ENCODE measurements at places on chromosomes 12 and 14.

DNA sequence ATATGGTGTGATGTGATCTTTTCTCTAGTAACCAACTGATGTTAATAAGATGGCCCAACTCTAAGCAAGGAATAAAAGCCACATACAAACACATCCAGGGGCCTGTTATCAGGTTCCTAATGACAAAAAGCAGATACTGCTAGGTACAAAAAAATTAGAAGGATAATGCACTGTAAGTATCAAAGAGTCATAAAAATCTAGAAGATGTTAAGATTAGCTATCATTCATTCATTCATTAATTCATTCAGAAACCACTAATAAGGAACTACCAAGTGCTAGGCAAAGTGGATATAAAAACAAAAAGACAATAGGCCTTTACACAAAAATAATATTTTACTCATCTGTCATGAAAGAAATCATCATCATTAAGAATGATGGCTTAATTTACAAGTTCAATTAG is 21.6 kb downstream of the ATF7 start:
- no peak for DNase-seq

DNA sequence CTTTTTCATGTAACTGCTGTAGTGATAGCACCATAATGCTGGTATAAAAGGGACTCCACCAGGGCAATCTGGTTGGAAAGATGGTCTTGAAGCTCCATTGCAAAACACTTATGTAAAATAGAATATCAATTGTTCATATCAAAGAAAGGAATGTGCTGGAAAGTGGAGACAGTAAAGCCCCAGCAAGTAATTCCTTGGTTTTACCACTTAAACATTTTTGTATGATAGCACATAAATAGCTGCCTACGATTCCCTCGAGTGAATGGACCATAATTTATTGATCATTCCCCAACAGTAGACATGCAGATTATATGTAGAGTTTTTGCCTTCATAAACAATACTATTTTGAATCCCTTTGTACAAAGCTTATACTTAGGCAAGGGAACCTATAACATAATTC is 275.4 kb downstream of the PAWR start:
- no peak for DNase-seq

GRCh38 chr14:33742166-33742565 is 208.7 kb downstream of the EGLN3 start:
- no peak for DNase-seq

DNA sequence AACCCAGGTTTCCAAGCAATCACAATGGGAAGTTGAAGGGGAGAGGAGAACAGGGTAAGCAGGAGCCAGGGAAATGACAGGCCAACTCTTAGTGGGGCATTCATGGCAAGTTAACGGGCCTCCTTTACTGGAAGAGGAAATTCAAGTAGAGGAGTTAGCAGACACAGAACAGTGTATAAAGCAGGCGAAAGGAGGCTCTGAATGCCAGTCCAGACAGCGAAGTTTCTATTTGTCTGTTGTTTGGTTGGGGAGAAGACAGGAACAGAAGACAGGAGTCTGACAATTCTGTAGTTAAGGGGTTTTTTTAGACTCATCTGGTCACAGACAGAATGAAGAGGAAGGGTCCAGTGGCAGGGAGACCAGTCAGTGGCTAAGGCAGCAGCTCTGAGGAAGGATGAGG is at the start of gene ACSM4:
ACSM4 (plus strand) TSS at position 301 of the 400 bp plus-strand sequence. CDS start 260 bp downstream, outside the sequence.
- no peak for DNase-seq

- no peak for DNase-seq
Measured at GRCh38 chr12:89824822-89825221, 116.2 kb upstream of the ATP2B1 start.

GRCh38 chr12:102342281-102343006 is 137.9 kb downstream of the IGF1 start:
- no peak for DNase-seq

GRCh38 chr12:32027684-32028365 is 68.6 kb downstream of the RESF1 start:
- no peak for DNase-seq

- peak; percentile 30 for DNase-seq
Measured at GRCh38 chr12:24902511-24903328, 46.2 kb downstream of the BCAT1 start.

- peak; percentile 16 for DNase-seq
Measured at GRCh38 chr14:81571437-81571836, 37.8 kb upstream of the SEL1L start.

- DNase-seq, result no peak
Measured at GRCh38 chr12:128612150-128612850, 211.5 kb downstream of the SLC15A4 start.

- DNase-seq, result no peak
Measured at GRCh38 chr12:69851976-69852375, 26.9 kb downstream of the MYRFL start.

- DNase-seq, result no peak
Measured at GRCh38 chr12:97235102-97235501, 227.5 kb upstream of the RMST start.

DNA sequence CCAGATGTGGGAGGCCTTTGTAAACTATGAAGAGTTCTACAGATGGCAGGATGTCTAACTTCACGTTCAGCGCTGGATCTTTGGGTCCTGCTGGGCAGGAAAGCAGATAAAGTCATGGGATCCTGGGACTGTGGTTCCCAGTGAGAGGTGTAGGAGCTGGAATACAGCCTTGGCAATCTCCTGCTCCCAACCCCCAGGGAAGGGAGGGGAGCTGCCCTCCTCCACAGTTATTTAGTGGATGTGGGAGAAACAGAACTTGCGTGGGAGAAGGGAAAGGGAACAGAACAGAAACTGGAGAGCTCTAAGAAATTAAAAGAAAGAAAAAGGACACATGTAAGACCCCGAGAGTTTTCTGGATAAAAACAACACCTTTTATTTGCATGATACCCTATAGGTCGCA is 37.0 kb downstream of the NUAK1 start:
- no peak for DNase-seq

- no peak for DNase-seq
Measured at GRCh38 chr12:27572486-27573255, 48.7 kb downstream of the PPFIBP1 start.

- no peak for DNase-seq
Measured at GRCh38 chr12:104598342-104599271, 141.9 kb downstream of the CHST11 start.

- DNase-seq, result no peak
Measured at GRCh38 chr12:80909370-80909769, 28.4 kb downstream of the LIN7A start.

- DNase-seq, result peak; percentile 91
Measured at GRCh38 chr14:102020058-102020971, 55.9 kb downstream of the DYNC1H1 start.

DNA sequence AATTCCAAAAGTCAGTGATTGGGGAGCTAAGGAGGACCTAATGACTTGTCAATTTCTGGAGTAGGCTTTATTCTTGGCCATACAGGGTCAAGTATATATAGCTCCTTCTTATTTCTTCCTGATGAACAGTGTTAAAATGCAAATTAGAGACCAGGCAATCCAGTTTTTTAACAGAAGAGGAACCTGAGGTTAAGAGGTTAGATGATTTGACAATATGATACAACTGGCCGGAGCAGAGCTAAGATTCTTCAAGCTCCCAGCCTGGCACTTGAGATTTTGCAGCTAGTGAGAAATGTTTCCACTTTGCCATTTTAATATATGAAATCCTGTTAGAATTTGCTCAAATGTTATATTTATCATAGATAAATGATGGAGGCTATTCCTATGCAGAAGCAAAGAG is 204.0 kb downstream of the SSPN start:
- no peak for DNase-seq

GRCh38 chr12:113766879-113767878 is 198.9 kb downstream of the RBM19 start:
- DNase-seq, result peak; percentile 87

DNA sequence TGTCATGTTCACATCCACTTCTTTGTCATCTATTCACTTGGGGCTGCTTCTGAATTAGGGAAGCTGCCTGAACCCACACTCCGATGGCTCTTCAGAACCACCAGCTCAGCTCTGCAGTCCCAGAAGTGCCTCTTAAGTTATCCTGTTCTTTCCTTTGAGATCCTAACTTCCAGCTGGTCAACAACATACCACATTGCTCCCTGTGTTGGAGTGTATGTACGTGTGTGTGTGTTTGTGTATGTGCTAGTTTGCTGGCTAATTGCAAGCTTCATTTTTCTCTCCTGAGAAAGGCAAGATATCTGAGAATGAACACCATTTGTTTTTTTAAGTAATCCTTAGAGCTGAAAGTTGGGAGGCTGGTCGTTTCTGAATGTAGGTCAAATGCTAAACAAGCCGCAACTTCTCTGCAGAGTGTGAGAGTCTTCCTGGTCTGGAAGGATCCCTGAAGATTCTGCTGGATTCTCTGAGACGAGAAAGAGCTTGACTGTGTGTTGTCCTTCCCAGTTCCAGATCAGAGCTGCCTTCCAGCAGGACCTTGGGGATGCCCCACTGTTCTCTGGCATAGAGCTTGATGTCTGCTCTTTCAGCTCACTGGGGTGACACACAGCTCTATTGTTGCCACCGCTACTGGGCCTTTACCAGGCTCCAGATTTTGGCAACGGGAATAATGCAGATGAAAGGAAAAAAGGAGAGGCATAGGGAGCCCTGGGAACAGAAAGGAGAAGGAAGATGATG is 839 bp downstream of the GSG1 start:
- no peak for DNase-seq

DNA sequence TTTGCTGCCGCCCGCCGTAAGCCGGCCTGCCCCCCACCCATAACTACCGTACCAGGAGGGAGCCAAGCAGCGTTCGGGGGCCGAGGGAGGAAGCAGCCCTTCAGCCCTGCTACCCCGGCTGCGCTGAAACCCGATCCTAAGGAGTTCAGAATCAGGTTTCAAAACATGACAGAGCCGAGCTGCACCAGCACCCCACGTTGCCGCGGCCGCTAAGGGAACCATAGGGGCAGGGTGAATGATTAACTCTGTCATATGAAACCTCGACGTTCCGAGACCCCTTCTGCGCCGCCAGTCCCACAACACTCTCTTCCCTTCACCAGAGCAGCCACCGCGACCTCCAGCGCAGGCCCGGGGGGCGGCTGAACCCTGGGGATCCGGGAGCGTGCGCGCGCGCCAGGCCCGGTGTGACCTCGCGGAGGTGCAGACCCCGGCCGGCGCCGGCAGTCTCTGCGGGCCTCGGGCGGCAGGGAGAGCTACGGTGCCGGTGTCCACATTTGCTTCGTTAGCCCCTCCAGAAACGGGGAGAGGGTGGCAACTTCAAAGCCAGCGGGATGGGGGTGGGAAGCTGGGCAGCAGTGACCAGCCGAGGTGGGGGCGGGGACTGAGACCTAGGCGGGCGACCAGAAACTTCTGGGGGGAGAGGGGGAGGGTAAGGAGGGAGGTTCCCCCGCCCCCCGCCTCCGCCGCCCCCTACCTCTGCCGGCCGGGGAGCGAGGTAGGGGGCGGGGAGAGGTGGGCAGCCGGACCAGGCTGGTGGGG is 1.6 kb downstream of the SIX4 start:
- DNase-seq, result peak; percentile 66

GRCh38 chr12:111037047-111037446 is 116.7 kb upstream of the MYL2 start:
- no peak for DNase-seq

GRCh38 chr14:32224737-32225377 is 21.8 kb upstream of the RNU6-8 start:
- DNase-seq, result peak; percentile 76

DNA sequence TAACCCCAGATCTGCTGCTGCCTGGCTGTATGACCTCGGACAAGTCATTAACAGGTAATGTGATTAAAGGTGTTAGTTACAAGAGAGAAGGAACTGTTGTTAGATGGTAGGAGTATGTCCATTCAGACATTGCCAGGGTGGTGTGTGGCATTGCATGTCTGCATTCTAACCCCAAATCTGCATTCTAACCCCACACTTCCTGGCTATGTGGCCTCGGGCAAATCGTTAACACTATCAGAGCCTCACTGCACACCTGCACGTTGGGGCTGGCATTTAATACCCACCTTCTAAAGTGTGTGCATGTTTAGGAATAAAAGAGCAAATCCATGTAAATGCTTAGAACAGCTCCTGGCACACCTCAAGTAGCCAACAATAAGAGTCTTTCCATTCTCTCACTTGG is 46.4 kb downstream of the CHST11 start:
- DNase-seq, result no peak

GRCh38 chr12:124395284-124395752 is 100.4 kb downstream of the RFLNA start:
- DNase-seq, result no peak

GRCh38 chr12:107525063-107525718 is 160.4 kb upstream of the PWP1 start:
- no peak for DNase-seq

DNA sequence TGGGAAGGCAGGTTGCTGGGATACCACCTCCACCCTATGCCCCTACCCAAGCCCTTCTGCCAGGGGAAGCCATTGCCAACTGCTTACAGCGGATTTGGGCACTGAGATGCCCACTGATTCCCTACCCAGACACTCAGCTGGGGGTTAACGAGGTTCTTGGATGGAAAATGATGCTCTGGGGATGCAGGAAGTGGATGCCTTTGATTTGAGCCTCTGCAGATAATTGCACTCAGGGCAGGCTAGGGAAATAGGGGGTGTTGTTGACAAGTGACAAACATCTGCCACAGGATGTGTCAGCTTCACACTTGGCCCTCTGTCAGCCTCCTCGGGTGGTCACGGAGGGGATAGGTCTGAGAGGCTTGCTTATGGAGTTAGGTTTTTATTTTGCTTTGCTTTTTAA is 57.4 kb downstream of the RPH3A start:
- no peak for DNase-seq

DNA sequence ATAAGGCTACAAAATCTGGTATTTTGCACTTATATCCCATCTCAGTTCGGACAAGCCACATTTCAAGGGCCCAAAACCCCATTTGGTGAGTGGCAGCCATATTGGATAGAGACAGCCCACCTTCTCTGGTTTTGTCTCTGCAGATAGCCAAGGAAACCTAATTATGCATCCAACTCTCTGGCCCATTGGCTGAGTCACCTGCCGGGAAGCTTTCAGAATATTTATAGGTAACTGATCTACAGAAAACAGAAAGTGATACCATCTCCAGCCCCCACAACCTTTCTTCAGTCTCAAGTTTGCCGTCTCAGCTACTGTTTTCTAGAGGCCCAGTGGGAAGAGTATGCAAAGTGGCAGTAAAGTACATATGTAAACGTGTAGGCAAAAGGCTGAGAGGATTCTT is 33.7 kb upstream of the PPP1CC start:
- peak; percentile 88 for DNase-seq

DNA sequence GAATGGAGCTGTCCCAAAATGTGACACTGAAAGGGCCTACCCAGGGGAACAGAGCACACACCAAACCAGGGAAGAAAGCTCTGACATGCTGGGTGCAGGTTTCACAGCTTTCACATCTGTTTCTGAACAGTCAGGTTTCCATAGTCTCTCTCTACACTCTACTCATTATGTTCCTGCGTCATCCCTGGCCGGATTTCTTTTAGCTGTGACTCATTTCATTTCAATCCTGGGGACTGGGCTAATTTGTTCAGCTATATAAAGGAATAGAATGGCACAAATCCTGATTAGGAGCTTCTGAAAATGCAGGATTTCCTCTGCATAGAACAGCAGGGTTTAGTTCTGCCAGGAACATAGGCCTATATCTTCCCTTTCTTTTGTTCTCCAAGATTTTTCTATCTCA is 649.8 kb downstream of the RPS29 start:
- peak; percentile 19 for DNase-seq

Measured in kidney tubule cell (primary cell).